Mucosa of descending colon (tissue), 3 donors: ENCODE measurements at places on chromosomes 6 and 20.

- DNase-seq = peak; percentile 44
Measured at GRCh38 chr6:168050881-168051586, 28.0 kb downstream of the FRMD1 start.

- no peak for DNase-seq
Measured at GRCh38 chr20:21280522-21281016, 22.6 kb upstream of the XRN2 start.

DNA sequence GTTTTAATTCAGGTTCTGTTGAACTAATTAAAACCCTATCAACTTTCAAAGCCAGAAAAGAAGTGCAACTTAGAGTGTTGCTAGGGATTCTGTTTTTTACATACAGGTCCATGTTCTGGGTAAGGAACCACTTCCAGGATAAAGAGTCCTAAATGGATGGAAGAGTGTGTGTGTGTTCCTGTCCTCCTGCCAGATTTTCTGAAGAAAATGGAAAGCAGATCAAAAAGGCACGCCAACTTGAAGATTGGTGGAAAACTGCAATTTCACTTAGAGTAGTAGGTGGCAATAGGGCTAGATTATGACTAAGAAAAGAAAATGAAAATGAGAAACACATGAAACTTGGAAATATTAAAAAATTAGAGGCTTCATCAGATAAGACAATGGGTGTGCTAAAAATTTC is 85.3 kb downstream of the COL21A1 start:
- DNase-seq = no peak

DNA sequence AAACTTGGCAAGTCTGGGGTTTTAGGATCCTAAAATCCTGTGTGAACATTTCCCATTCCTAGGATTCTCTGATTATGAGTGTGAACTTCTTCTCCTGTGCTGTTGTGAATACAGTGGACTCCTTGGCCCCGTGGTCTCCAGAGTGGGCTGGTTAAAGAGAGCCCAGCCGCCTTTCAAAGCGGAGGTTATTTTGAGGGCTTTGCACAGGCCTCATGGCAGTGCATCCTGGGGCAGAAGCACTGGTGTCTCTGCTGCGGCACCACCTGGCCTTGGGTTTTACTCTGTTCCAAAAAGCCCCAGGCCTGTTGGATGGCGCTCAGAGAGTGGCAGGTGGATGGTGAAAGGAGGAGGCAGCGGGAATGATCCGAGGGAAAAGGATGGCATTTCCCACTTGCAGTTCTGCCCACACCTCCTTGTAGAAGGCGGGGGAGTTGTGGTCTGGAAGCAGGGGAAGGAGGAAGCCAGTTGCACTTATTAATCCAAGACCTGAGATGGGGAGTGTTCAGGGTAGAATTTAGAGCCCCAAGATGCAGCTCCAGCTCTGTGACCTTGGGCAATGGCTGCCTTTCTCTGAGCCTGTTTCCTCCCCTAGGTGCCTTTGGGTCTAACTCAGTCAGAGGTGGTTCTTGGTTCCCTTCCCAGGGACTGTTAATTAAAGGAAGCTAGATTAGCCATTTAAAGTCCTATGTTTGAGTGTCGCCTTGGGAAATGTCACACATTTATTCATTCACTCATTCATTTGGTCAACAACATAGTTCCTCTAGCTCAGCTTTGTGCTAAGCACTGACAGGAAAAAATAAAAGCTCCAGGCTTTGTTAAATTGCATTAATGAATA is 22.4 kb downstream of the MMP24 start:
- no peak for DNase-seq

DNA sequence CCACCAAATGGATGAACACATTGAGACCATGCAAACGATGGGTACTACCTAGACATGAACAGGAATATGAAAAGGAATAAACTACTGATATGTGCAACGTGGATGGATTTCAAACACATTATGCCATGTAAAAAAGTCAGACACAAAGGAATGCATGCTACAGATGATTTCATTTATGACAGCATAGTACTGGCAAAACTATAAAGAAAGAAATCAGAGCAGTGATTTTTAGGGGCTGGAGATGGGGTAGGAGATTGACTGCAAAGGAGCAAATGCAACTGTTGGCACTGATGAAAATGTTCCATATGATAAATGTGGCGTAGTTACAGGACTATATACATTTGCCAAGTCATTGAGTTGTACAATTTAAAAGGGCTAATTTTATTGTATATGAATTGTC is 13.4 kb upstream of the COL12A1 start:
- DNase-seq = no peak

- no peak for DNase-seq
Measured at GRCh38 chr20:40431611-40432010, 257.4 kb downstream of the MAFB start.

- no peak for DNase-seq
Measured at GRCh38 chr20:57680131-57680716, 29.6 kb downstream of the PMEPA1 start.

DNA sequence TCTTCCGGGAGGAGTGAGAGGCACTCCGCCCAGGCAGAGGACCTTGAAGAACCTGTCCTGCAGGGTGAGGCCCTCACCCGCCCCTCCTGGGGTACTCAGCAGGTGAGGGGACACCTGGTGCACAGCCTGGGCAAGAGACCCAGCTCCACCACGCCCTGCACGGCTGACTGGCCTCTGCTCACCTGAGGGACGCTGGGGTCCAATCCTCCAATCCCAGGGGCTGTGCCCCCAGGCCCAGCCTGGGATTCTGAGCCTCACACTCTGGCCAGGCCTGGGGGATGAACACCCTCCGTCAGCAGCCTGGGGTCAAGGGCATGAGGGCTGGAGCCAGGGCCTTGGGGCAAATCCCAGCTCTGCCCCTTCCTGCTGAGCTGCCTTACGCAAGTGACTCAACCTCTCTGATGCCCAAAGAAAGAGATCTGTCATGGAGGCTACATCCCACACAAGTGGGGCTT is 149.9 kb upstream of the PTPN1 start:
- DNase-seq = peak; percentile 78

DNA sequence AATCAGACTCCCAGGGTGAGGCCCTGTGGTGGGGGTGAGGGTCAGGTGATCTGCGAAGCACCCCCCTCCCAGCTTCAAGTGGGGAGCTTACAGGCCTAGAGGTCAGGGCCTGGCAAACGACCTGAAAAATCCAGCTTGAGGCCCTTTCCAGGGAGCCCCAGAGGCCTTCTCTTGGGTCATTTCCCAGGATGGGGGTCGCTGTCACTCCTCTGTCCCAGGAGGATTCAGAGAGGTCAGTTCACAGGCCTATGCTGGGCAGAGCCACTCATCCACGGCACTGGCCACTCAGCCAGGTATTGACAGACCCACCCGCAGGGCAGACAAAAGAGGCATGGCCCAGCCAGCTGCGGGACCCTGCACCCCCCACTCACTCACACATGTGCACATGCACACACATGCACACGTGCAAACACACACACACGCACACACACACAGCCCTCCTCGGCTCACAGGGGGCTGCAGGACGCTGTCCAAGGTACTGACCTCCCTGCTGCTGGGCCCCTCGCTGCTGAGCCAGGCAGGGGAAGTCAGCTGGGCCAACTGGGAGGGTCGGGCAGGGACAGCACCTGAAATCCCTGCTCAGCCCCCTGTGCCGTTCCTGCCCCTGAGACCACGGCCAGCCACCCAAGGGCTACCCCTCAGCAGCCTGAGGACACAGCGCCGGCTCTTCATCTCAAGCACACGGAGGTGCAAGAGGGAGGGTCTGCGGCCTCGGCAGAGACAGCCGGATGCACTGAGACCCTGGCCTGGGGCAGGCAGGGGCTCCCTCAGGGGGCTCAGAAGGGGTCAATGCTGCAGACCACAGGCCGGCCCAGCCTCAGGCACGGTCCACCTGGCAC is 113.8 kb downstream of the TAF4 start:
- peak; percentile 31 for DNase-seq

GRCh38 chr6:166955121-166955864 is 1.1 kb downstream of the RNASET2 start:
- DNase-seq = peak; percentile 58
